Activated gamma-delta T cell treated with anti-CD3 and anti-CD28 coated beads, Interleukin-2, amount 50 U/mL, for 16 hours (primary cell): ENCODE measurements at places on chromosomes 11 and 22.

DNA sequence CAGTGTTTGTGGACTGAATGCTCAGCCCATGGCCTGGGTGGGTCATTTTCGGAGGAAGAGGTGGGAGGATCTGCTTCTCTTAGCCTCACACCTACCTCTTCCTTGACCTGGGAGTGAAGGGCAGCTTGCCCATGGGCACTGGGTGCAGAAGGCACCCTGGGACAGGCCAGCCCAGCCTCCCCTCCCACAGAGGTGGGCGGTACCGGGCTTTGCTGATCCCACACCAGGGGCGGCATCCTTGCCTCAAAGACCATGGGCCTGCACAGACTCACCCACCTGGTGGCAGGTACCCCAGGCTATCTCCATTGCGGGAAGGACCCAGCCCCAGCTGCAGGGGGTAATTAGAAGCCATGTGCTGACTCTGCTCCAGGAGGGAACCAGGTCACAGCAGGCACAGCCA lies 1.5 kb upstream of the PNPLA5 start:
- DNase-seq: no peak

GRCh38 chr22:36452250-36452977 lies 29.0 kb downstream of the TXN2 start:
- no peak for DNase-seq

DNA sequence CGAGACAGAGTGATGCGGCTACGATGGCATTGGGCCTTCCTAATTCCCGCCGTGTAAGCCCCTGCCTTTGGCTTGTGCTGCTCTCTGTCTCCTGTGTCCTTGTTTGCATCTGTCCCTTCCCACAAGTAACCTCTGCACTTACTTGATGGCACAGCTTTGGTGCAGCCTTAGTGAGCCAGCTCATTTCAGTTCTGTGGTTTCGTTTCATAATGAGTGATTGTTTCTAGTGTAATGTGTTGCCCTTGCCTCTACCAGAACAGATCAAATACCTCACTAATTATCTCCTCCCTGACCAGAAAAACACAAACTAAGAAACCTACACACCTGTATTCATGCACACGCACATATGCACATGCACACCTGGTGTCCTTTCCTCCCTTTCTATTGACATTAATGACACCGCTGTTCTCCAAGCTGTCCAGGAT lies 58.8 kb downstream of the GRK3 start:
- DNase-seq: no peak

- DNase-seq: no peak
These were observed 113.7 kb upstream of the LUZP2 start for GRCh38 chr11:24383137-24383536.

GRCh38 chr11:7575841-7576725 lies 62.3 kb downstream of the PPFIBP2 start:
- DNase-seq: no peak

DNA sequence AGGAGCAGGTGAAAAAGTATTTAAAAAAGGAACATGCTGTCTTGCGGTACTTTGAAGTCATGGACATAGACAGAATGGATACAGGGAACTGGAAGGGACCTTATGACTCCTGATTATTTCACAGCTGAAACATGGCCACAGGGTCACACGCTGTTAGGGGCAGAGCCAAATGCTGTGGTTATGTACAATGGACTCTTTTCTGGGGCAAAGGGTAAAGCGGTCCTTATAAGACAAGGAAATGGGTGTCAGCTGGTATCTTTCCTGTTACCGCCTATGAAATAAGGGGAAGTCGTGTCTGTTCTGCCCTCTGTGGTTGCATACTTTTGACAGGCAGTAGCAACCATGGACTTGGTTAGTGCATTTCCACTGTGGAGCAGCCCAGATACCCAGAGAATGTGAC lies 12.8 kb upstream of the ST14 start:
- no peak for DNase-seq

DNA sequence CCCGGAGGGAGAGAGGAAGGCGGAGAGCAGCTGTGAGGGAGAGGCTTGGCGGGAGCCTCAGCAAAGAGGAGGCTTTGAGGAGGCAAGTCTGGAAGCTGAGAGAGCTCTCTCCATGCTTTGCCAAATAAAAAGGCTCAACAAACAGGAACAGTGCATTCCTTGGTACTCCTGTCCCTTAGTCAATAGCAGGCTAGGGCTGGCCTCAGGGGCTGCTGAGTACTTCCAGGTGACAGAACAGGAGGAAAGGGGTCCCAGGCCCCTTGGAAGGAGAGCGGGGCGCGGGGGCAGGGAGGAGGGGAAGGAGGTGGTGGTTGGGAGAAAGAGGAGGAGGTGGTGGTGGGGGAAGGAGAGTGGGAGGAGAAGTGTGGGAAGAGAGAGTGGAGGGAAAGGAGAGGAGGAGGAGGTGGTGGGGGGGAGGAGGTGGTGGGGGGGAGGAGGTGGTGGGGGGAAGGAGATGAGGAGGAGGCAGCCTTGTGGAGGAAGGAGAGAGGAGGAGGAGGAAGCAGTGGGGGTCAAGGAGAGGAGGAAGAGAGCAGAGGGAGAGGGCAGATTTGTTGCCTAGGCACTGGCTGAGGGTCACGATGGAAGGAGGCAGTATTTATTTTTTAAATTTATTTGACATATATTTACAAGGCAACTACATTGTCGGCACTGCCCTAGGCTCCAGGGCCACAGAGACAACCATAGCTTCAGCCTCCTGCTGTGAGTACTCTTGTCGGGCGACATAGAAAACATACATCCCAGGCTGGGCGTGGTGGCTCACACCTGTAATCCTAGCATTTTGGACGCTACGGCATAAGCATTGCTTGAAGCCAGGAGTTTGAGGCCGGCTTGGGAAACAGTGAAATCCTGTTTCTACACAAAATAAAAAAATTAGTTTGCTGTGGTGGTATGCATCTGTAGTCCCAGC lies 74.2 kb upstream of the ZBED5 start:
- no peak for DNase-seq

DNA sequence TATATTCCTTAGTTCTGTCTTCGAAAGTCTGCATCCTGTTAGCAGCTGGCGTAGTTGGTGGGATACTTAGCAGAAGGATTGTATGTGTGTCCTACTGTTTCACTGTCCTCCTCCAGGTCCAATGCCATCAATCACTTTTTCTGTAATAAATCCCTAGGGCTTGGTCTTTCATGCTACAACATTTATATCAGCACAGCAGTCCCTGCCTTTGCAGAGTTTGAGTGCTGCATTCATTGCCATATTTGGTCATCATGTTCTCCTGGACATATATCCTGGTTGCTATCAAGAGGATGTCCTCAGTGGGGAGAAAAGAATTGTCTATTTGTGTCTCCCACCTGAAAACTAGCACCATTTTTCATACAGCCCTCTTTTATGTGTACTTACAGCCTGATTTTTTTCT lies 67.0 kb downstream of the OR5AK2 start:
- no peak for DNase-seq

DNA sequence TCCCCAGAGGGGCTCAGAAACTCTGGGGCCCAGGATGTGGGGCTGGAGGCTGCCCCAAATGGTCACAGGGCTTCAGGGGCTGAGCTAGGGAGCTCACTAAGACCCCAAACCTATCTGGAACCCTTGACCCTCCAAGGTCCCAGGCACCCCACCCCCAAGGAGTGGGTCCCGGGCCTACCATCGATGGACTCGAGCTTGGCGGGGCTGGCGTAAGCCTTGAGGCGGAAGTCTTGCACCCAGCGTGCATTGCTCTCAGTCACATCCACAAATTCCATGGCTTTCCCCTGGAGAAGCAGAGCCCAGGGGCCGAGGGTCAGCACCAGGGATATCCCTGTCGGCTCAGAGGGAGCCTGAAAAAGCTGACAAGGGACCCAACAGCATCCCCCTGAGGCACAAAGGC lies 3.5 kb downstream of the GATD1 start:
- no peak for DNase-seq

DNA sequence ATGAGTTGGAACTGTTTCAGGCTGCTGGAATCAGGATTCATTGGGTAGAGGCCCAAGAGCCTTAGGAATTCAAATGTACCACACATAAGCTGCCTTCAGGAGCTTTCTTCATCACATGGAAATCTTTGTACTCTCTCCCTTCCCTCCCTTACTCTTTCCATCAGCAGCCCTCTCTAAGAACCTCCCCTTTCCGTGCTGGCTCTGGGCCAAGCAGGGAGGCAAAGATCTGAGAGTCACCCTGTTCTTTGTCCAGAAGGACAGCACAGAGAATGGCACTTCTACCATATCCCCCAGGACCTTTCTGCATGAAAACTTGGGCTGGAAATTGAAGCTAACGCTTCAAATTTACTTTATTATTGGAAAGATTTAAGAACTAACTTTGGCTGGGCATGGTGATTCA lies 20.7 kb upstream of the TPBGL start:
- DNase-seq: no peak

- no peak for DNase-seq
These were observed 40.9 kb upstream of the BIRC3 start for GRCh38 chr11:102276362-102276761.

GRCh38 chr22:39279170-39279850 lies 34.5 kb upstream of the PDGFB start:
- DNase-seq: no peak

DNA sequence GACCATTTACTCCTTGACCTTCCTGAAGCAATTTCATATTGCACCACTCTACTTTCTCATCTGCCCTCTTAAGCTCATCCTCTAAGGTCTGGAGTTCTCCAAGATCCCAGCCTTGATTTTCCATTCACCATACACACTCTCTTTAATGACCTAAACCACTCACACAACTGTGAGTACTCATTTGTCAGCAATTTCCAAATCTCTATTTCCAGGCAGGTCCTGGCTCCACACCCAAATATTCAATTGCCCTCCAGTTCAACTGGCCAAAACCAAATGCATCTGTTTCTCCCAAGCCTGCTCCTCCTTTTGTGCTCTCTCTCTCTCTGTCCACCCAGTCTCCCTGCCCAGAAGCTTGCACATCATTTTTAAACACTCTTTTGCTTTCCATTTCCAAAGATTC lies 39.6 kb downstream of the NEU3 start:
- no peak for DNase-seq

DNA sequence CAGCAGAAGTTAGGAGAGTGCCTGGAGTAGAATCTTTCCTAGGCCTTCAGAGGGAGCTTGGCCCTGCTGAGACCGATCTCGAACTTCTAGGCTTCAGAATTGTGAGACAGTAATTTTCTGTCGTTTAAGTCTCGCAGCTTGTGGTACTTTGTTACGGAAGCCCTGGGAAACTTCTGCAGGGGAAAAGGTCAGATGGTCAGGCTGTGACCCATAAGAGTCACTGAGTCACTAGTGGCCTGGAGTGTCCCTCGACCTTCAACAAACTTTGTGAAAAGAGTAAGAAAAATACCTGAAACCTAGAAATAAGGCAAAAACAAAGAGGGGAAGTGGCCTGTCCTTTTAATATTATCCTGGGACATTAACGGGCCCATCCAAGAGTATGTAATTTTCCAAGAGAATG lies 34.6 kb downstream of the CSNK2A3 start:
- DNase-seq: no peak

DNA sequence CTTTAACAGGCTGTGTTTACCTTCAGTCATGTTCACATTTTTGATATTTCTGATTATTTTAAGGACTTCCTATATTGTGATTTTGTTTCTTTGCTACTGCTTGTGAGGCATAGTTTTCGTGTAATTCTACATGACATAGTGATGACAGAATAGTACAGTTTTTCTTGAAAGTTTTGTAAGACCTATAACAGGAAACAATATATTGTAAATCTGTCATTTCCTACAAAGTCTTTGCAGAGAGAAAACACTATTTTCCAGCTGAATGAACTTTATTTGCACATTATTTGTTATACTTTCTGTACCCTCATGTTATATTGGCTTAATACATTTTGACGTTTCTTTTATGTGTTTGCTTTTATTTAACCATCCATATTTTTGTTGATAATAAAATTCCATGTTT lies 191.1 kb downstream of the TMEM135 start:
- no peak for DNase-seq

DNA sequence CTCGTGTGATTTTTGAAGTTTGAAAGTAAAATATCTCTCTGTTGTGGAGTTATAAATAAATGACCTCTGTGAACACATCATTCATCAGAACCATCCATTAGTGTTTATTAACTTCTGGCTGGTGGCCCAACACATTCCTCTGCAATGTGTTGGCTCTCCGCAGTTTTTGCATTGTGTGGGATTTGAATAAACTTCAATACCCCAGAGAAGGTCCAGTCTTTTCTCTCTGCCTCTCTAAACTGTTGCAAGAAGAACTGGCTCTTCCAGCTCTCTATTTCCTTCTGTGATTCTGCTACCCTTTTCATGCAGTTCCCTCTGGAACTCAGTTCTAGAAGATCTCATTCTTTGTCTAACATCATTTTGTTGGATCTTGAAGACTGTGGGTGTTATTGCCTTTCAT lies 125.0 kb upstream of the ARHGAP42 start:
- DNase-seq: no peak

GRCh38 chr11:15493921-15494620 lies 379.3 kb downstream of the INSC start:
- no peak for DNase-seq

- no peak for DNase-seq
These were observed 4.7 kb upstream of the AP1B1 start for GRCh38 chr22:29393019-29393608.

DNA sequence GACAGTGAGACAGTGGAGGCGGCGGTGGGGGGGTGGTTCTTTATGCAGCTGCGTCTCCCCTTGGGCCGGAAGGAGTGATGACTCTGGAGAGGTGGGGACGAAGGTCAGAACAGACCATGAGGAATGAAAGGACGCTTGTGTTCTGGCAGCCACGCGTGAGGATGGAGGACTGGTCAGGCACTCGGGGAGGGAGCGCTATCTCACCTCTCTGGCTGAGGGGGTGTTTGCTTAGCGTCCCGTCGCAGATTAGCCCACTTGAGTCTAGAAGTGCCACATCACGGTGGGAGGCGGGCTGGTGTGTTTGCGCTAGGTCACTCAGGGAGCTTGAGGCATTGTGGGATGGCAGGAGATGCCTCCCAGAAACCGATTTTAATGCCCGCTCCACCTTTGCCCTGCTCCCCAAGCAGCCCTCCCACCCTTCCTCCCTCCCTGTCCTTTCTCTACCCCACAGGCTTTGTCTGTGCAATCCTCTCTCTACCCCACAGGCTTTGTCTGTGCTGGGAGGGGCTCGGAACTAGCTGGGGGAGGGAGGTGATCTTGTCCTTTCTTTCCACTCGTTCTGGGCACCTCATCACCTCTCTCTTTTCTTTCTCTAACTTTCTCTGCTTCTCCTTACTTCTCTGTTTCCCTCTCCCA lies 97.8 kb downstream of the PKNOX2 start:
- no peak for DNase-seq

- no peak for DNase-seq
These were observed 70.1 kb downstream of the FAM181B start for GRCh38 chr11:82663535-82663934.

DNA sequence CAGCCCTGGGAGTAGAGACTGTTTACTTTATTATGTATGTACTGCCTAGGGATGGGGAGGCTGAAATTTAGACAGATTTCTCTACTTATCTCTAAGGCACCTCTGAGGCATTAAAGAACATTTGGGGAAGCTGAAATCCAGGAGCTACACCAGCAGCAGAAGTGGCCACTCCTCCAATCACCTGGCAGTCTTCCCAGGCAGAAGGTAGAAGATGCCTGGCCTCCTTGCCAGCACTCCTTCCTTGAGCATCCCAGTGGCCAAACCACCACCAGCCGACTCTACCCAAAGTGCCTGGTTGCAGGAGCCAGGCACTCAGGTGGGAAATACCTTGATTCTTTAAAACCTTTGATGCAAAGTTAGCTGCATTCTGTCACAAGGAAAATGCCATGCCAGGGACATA lies 1.9 kb upstream of the FAT3 start:
- DNase-seq: no peak
